ENCODE measurements at places on chromosomes 5 and 9.

DNA sequence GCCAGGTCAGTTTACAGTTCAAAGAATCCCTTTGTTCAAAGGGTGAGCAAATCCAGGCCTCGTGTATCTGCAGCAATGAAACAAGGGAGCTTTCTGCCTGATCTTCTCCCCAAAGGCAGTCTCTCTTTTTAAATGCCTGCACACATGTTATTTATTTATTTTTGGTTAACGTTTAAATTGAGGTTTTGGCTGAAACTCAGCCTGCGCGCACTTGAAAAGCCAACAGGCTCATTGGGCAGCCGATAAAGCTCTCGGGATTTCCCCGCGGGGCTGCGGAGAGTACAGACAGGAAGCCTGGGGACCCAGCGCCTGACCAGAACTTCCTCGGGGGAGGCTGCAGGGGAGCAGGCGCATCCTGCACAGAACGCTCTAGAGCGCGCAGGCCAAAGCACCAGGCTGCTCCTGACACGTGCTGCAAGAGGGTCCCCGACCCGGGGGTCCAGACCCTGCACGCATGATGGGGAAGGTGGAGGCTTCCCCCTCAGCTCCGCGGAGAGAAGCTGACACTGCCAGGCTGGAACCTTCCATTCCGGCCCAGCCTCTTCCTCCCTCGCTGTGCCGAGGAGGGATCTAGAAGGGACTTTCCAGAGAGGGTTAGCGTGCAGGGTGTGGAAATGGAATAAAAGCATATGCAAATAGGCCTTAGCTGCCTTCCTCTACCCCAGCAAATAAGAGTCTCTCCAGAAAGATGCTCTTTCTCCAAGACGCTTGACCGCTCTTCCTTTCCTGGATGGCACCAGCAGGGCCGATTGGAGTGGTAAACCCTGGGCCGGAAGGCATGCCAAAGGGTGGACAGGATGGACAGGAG lies 46.1 kb downstream of the PTTG1 start:
- DNase-seq = no peak

GRCh38 chr5:80941496-80941895 lies 18.7 kb upstream of the RASGRF2 start:
- no peak for DNase-seq

DNA sequence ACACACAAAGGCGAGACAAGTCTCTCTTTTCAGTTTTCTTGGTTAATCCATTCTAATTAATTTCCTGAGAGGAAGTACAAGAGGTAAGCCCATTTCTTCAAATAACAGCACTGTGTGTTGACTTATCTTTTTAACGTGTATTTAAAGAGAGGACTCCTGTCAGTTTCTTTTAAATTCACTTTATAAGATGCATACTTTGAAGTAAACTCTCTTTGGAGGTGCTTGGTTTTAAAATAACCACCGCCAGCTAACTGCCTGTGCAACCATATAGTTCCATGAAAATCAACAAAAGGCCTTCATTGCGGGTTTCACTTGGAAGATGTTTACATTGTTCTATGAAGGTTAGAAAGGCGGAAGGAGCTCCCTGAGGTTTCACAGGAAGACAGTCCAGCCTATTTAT lies 13.1 kb upstream of the SERINC5 start:
- no peak for DNase-seq

- DNase-seq = no peak
Observed at GRCh38 chr9:116491219-116491618, 195.9 kb upstream of the TRIM32 start.

DNA sequence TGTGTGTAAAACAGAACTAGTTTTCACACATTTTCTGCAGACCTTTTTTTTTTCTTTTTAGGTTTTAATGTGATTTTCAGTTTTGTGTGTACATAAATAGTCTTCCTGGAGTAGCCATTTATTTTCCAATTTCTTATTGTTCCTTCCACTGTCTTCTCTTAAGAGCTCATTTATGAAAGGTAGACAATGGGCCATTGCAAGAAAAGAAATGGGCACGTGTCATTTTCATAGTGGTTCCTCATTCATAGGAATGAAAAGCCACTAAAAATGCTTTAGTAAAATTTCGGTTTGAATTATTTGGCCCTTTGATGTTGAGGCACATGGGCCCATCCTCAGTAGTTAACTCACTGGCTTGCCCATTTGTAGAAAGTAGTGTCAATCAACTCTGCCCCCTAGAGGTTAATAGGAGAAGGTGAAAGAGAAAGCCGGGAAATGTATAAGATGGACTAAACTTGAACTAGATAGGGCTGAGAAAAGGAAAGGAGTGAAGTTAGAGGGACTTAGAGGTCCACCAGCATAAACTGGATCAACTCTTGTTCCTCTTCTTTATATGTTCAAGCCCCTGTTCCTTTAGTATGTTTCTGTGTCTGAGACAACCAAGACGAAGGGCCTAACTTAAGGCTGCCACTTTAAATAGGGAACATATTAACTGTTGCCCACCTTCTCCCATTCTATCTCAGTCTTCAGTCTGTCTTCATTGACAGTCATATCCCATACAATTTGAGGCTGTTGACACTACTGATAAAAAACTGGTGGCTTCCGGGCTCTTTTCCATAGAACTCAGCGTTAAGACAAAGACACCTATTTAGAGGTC lies 72.6 kb downstream of the SMARCA2 start:
- DNase-seq = peak; percentile 14

DNA sequence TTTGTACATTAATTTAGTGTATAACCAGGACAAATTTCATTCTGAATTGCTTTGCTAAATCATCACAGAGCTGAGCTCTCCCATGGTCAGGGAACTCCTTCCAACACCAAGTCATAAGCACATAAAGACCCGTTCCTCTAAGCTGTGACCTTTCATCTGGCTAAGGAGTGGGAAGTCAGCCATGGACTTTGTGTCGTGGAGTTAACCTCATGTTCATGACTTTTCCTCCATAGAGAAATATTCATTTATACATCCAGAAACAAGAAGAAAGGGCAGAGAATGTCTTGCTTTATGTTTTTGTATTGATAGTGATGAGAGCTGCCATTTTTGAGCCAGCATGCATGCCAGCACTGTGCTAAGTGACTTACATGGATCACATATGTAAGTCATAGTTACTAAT lies 97.5 kb downstream of the INIP start:
- no peak for DNase-seq
